ENCODE measurements at places on chromosomes 12 and 14. TPM values are rescaled to one million over a fixed set of nuclear protein-coding genes. Genes with fewer than 3 reads are reported as not detected.

SYCP3 gene
- 2.5 TPM for polyA plus RNA-seq

TPPP2 gene
- polyA plus RNA-seq, result 3.0 TPM

KRT83 gene
- polyA plus RNA-seq, result not detected

CTDSP2 gene
- polyA plus RNA-seq, result 258 TPM

TCL1B gene
- polyA plus RNA-seq, result 0.35 TPM

SELPLG gene
- polyA plus RNA-seq, result 1.6 TPM

CD9 gene
- polyA plus RNA-seq, result 209 TPM

OAS2 gene
- polyA plus RNA-seq, result 9.6 TPM

RAB35 gene
- 39.3 TPM for polyA plus RNA-seq

AHNAK2 gene
- polyA plus RNA-seq, result 1.4 TPM

PPM1H gene
- 29.2 TPM for polyA plus RNA-seq

DPPA3 gene
- polyA plus RNA-seq, result not detected

SPX gene
- polyA plus RNA-seq, result 18.9 TPM

CCDC196 gene
- 0.26 TPM for polyA plus RNA-seq

STXBP6 gene
- polyA plus RNA-seq, result 9.2 TPM

KCNC2 gene
- polyA plus RNA-seq, result 0.44 TPM

GLT8D2 gene
- polyA plus RNA-seq, result 15.5 TPM

C12orf43 gene
- 17.2 TPM for polyA plus RNA-seq

PTHLH gene
- 0.83 TPM for polyA plus RNA-seq

CLEC4C gene
- 0.28 TPM for polyA plus RNA-seq

ACSM4 gene
- polyA plus RNA-seq, result not detected

NAV3 gene
- polyA plus RNA-seq, result 10.5 TPM

SAV1 gene
- polyA plus RNA-seq, result 42.1 TPM

ANO2 gene
- 4.0 TPM for polyA plus RNA-seq

RFC5 gene
- polyA plus RNA-seq, result 35.3 TPM

AEBP2 gene
- 59.1 TPM for polyA plus RNA-seq

FAM181A gene
- not detected for polyA plus RNA-seq
